ENCODE measurements at places on chromosomes 2 and 18.

DNA sequence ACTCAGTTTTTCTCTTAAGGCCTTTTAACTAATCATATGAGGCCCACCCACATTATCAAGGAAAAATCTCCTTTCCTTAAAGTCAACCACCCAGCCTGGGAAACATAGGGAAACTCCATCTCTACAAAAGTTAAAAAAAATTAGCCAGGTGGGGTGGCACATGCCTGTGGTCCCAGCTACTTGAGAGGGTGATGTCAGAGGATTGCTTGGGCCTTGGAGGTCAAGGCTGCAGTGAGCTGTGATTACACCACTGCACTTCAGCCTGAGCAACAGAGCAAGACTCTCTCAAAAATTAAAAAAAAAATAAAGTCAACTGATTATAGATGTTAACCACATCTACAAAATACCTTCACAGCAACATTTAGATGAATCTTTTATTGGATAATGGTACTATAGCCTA lies 5.8 kb downstream of the DPYSL5 start:
- no peak for DNase-seq

- DNase-seq = no peak
Observed at GRCh38 chr2:29017716-29018435, 36.8 kb downstream of the TOGARAM2 start.

- no peak for DNase-seq
Observed at GRCh38 chr2:187466129-187466792, 18.2 kb upstream of the CALCRL start.

DNA sequence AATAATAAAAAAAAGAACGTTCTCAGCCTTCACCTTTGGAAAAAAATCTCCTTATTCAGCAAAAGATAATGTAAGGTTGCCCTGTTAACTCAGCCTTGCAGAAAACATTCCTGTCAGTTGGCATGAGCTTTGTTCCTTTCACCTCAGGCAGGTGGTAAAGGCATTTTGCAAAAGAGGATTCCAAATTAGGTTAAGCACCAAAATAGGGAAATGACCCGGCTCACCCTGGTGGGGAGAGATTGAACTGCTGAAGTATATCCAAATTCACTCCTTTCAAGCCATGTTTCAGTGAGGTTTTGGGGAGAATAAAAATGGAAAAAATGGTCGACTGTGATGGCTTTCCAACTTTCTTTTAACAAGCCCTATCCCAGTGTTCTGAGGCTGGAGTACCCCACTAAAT lies 1988.8 kb upstream of the PIK3C3 start:
- no peak for DNase-seq

- no peak for DNase-seq
Observed at GRCh38 chr2:17184512-17184911, 333.7 kb downstream of the RAD51AP2 start.

DNA sequence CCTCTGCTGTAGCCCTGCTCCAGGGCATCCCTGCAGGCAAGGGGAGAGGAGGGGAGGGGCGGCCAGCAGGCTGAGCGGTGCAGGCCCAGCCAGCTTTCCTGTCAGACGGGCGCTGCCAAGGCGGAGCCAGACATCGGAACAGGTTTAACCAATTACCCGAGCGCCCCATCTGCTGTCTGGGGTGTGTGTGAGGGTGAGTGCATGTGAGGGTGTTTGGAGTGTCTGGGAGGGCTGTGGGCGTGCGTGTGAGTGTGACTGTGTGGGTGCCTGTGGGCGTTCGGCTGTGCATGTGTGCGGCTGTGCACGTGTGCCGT lies 20.0 kb downstream of the EMX1 start:
- DNase-seq = no peak

DNA sequence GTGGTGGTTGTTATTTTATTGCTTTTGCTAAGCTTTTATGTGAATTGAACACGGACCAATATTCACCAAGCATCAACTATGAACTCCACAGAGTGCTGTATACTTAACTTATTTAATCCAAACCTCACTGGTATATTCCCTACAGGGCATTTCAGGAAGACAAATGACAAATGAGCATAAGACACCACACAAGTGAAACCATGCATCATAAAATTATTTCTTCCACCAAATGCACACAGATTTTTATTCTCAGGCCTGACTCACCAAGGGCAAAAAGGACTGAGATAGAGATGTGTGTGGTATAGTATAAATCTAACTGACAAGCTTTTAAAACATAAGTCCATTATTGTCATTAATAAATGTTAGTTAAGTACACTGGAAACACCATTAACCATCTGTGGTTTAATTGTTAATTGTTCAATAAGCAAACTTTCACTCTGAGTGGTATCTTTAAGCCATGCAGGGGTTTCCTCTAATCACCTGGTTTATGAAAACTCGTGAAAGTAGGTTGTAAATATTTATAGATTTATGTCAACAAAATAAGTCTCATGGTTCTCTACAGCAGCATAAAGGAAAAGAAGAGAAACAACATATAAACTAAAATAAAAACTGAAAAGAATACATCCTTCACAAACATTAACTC lies 77.6 kb upstream of the CRIM1 start:
- no peak for DNase-seq

DNA sequence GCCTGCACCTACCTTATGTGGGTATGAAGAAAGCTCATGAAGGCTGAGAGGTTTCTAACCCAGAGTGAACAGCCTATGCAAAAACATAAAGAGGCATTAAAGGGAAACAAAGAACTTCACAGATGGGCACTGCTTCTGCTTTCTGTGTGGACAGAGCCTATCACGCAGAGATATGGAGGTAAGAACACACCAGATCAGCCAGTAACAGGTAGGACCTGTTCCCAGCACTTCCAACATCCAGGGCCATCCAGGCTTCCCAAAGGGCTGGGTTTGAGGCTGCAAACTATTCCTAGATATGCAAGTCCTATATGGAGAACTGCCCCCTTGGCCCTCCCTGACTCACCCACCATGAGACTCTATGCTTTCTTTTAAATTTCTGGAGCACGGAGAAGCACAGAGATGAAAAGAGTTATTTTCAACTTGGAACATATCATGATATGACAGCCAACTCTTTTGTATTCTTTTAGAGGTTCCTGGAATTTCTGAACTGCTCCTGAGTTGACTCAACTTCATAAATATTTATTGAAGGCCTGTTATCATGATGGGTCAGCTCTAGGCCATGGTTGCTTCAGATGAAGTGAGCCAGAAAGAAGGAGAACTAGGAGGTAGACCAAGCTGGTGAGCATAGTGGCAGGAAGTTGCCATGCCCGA lies 77.4 kb upstream of the PPP1CB start:
- DNase-seq = no peak

GRCh38 chr18:45527891-45528290 lies 87.4 kb upstream of the SLC14A2 start:
- no peak for DNase-seq
